D341Med (cell line): ENCODE measurements at places on chromosomes 3 and 15.
A peak's percentile ranks its signal among the peaks of the same experiment; 100 is the strongest.

DNA sequence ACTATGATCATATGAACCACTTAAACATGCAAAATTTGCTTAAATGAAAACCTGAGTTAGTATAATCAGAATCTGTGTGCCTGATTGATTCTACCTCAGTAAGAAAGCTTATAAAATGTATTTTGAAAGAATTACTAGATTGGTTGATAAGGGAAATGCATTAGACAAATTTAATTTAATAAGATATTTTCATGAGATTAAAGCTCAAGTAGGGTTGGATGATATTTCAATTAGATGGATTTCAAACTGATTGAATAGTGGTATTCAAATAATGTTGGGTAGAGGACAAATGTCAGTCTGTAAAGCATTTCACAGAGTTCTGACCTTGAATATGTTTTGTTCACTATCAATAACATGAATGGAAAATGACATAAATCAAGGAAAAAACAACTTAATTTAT lies 780.4 kb upstream of the ALCAM start:
- DNase-seq = no peak

GRCh38 chr15:99424978-99425656 lies 140.7 kb upstream of the MEF2A start:
- DNase-seq = no peak

DNA sequence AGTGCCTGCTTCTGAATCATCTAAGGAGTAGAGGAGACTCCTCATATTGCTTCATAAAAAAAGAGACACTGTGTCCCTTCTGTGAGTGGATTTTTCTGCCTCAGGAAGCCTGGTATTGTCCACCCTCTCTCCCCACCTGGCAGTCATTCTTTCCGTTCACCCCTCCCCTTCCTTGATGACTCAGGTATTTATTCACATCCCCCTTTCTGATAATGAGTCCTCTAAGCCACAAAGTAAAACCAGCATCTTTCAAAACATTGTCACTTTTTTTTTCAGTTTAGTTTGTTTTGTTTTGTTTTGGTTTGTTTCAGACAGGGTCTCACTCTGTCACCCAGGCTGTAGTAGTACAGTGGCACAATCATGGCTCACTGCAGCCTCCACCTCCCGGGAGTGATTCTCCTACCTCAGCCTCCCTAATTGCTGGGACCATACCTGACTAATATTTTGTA lies 65.2 kb upstream of the UBE2E1 start:
- no peak for DNase-seq

- no peak for DNase-seq
Measured at GRCh38 chr15:58608129-58608590, 141.3 kb downstream of the ADAM10 start.

DNA sequence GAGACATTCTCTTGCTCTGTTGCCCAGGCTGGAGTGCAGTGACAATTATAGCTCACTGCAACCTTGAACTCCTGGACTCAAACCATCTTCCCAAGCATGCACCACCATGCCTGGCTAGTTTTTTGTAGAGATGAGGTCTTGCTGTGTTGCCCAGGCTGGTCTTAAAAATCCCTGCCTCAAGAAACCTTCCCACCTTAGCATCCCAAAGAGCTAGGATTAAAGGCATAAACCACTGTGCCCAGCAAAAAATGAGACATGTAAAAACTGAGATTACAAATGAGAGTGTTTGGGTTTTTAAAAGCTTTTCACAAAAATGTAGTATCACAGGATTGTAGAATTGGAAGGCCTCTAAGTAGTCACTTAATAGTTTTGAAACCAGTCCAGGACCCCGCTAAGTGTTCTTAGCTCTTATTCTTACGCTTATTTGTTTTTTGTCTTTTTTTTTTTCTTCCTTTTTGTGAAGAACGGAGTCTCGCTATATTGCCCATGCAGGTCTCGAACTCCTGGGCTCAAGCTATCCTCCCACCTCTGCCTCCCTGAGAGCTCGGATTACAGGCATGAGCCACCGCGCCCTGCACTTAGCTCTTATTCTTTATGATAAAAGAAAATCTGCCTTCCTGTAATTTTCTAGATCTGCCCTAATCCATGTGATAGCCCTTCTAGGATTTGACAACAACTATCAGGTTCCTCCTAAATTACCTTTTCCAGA lies 31.5 kb downstream of the KLHL18 start:
- no peak for DNase-seq

DNA sequence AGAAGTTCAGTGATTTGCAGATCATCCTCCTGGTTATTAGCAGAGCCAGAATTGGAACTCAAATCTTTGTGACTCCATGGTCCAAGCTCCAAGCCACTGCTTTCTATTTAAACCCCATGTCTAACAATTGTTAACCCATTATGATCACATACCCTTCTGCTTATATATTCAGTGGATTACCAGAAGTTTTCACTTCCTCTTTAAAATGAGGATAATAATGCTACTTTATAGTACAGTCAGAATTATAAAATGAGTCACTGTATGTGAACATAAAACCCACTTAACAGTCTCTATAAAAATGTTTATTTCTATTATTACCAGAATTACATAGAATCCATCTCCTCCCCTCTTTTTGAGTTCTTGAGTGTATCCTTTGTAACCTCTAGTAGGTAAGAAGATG lies 550.7 kb upstream of the DPPA4 start:
- DNase-seq = no peak

DNA sequence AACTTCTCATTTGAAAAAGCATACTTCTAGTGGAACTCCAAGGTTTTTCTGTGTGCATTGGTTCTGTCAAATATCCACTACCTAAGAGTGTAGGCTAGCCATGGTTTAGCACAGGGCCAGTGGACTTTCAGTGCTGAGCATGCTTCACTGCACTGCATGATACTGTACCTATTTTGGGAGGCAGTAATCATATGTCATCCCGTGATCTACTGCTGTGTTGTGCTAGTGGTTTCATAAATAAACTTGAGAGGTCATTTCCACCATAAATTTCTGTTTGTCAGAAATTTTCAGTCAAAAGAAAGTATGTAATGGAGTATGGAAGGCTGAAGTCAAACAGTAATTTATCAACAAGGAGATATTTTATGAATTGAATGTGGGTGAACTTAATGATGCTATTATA lies 203.6 kb downstream of the ROBO1 start:
- no peak for DNase-seq

DNA sequence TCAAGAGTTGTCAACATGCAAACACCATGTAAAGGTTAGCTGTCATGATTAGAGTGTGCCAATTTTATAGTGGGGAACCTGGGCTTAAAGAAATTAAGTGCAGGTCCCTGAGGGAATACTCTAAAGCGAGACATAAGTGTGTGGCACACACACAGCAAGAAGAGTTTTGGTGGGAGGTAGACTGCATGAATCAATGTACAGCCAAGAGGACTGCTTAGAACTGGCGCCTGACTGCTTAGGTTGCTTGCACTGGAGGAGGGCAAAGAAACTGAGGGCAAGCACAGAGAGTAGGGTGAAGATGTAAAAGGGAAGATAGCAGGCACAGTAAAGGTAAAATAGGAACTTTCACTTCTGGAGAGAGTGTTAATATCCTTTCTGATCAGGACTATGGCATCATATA lies 184.9 kb downstream of the SOX2 start:
- DNase-seq = no peak

DNA sequence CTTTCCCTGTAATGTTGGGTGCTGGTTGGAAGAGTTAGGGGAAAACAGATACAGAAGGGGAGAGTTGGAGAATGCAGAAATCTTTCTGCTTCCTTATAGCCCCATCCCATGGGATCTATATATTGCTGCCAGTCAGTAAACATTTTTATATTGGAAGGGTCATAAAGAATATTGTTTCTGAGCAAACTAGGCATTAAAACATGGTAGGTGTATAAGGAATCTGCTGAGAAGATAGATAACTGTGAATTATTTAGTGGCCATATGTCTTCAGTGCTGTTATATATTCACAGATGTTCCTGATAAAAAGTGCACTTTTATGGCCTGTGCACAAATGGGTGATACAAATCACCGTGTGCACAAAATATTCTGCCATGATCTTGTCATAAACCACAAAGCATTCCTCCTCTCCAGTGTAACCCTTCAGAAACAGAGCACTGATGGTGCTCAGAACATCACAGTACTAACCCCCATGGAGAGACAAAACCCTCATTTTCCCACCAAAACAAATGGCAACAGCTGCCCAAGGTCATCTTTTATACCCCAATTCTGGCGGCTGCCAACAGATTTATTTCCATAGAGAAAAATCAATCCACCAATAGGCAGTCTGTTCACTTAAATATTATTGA lies 269.3 kb downstream of the SLC9A9 start:
- no peak for DNase-seq

GRCh38 chr3:134369861-134370596 lies 4.2 kb downstream of the AMOTL2 start:
- no peak for DNase-seq

DNA sequence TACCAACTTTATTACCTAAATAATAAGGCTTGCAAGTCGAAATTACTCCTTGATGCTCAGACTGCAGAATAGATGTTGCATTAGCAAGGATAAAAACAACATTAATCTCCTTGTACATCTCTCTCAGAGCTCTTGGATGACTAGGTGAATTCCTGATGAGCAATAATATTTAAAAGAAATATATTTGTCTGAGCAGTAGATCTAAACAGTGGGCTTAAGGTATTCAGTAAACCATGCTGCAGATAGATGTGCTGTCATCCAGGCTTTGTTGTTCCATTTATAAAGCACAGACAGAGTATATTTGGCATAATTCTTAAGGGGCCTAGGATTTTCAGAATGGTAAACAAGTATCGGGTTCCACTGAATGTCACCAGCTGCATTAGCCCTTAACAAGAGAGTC lies 257.1 kb downstream of the TUSC7 start:
- DNase-seq = no peak

DNA sequence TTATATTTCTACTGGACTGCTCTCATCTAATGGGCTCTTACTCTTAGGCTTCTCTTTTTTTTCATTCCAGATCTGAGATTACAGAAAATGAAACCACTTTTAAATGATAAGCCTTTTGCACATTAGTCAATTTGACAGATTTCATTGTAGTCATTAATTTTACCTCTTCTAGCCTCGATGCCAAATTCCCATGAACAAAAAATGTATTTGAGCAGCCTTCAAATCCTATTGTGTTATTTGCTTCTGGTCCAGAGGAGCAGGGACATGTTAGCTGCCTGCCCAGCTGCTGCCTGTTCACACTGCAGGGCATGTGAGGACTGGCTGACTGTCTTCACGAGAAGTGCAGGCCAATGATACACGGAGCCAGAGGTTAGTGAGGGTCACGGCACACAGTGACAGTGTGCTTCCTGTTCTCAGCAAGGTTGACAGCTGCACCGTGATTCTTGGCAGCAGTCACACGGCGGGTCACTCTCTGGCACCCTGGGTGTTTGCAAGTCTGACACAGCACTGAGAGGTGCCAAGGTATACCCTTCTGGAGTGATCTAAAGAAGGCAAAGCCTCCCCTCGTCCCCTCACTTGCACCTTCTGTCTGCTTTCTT lies 40.8 kb downstream of the KAT2B start:
- peak; percentile 36 for DNase-seq

- no peak for DNase-seq
Measured at GRCh38 chr15:55320238-55320550, 1.2 kb downstream of the PIGB start.

DNA sequence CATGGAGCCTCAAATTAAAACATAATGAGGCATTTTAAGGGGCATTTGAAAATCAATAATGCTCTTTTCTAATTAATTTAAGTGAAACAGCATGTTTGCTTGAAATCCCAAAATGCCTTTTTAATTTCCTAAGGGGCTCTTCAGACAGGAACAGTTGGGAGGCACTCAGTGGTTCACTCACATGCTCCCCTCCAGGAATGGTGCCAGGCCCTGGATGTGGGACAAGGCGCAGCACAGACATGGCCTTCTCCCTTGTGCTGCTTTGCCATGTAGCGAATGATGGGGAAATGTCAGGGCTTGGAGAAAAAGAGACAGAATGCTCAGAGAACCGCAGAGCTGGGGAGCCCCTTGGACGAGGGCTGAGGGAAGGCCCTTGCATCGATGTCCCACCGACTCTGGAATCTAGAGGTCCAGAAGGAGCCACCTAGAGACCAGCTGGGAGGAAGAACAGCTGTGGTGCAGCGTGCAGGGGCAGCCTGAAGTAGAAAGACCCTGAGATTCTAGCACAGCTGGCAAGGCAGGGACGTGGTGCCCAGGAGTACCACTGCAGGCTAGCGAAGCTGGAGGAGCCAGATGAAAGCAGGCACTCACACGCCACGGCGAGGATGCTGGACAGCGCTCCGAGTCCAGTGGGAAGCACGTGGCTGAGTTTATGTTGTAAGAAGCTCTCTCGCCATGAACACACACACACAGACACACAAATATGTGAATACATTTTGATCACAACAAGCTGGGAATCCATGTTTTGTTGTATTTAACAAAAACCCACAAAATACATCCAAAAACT lies 27.0 kb downstream of the NSMCE3 start:
- no peak for DNase-seq

- DNase-seq = no peak
Measured at GRCh38 chr15:82303956-82304777, 41.5 kb downstream of the SAXO2 start.

GRCh38 chr3:79418855-79419621 lies 348.8 kb downstream of the ROBO1 start:
- no peak for DNase-seq

DNA sequence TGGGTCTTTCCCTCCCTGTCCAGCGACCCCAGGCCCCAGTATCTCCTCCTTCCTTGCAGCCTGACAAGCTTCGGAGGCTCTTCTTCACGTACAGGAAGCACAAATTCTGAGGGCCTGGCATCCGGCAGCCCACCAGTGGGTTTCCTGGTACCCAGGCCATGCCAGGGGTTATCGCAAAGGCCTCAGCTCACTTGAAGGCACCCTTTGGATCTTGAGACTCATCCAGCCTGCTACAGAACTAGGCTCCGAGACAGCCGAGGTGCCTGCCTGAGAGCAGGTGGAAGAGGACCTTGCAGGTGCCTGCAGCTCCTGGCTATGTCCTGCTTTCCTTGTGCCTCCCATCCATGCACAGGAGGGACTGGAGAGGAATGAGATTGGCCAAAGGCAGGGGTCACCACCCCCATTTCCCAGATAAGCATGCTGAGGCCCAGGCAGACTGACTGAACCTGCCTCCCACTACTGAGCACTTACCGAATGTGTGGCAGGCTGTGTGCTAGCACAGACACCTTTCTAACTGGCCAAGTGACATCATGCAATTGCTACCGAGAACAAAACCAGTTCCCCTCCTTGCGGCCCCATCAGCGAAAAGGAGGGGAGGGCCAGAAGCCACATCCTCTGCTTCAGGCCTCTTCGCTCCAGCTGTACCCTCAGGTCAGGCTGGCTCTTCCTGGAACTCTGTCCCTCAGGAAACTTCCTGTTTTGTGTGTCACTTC lies 11.2 kb downstream of the SH2D7 start:
- no peak for DNase-seq

DNA sequence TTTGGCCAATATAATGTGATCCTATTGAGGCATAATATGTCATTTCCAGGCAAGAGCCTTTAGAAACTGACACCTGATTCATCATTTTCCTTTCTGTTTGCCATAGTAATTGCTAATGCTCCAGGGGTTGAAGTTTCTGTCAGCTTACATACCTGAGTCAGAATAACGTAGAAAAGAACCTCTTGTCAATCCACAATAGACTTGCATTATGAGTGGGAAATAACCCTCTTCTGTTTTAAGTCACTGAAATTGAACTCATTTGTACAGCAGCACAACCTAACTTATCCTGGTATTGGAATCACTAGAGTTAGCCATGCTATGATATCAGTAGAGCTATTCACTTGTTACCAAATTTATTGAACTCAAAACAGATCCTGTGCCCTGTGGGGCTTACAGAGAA lies 101.7 kb upstream of the TP63 start:
- DNase-seq = no peak

GRCh38 chr3:195181741-195182469 lies 89.1 kb downstream of the XXYLT1 start:
- no peak for DNase-seq

- DNase-seq = no peak
Measured at GRCh38 chr3:113151461-113152031, 59.8 kb upstream of the BOC start.
